ENCODE measurements at places on chromosomes 6 and 20.

DNA sequence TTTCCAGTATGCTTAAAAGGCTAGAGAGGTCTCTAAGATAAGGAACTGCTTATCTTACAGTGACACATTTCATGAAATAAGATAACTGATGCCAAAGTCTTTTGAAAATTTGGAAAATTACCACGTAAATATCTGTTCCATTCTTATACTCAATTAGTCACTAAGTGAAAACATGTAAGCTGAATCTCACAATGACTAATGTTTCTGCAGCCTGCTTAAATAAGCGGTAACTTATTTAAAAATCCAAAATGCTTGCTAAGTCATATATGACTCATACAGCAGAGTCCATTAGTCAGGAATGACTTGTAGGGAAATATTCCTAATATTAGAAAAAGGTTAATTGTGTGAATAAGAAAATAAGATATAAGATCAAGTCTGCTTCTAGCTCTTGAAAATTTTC lies 27.8 kb upstream of the LGSN start:
- DNase-seq: no peak

GRCh38 chr6:49155316-49155715 lies 307.7 kb downstream of the MMUT start:
- DNase-seq: no peak

DNA sequence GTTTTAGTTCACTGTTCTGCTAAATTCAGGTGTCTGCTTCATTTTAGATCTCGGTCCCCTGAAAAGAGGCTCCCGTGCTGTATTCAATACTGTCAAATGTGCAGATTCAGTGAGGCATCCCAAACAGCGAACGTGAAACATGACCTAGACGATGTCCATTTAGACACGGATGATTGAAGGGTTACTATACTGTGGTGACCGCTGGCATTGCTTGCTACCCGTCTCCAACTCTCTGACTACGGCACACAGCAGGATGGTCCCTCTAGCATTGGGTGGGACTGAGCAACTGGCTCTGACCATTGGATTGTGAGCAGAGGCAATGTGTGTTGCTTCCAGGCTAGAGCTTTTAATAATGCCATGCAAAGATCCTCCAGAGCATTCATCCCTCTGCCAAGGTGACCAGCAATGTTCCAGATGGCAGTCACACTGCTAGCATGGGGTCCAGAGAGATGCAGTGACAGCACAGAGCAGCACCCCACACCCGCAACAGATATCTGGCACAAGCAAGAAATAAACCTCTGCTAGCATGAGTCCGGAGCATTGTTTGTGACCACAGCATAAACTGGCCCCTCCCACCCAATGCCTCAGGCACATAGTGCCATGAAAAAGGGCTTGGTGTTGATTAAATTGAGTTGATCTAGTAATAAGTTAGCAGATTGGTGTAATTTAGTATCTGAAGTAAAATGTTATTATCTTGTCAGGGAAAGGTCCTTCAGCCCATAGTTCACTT lies 9.0 kb downstream of the METTL24 start:
- peak; percentile 72 for DNase-seq

GRCh38 chr6:87714093-87714842 lies 12.2 kb upstream of the AKIRIN2 start:
- DNase-seq: no peak

DNA sequence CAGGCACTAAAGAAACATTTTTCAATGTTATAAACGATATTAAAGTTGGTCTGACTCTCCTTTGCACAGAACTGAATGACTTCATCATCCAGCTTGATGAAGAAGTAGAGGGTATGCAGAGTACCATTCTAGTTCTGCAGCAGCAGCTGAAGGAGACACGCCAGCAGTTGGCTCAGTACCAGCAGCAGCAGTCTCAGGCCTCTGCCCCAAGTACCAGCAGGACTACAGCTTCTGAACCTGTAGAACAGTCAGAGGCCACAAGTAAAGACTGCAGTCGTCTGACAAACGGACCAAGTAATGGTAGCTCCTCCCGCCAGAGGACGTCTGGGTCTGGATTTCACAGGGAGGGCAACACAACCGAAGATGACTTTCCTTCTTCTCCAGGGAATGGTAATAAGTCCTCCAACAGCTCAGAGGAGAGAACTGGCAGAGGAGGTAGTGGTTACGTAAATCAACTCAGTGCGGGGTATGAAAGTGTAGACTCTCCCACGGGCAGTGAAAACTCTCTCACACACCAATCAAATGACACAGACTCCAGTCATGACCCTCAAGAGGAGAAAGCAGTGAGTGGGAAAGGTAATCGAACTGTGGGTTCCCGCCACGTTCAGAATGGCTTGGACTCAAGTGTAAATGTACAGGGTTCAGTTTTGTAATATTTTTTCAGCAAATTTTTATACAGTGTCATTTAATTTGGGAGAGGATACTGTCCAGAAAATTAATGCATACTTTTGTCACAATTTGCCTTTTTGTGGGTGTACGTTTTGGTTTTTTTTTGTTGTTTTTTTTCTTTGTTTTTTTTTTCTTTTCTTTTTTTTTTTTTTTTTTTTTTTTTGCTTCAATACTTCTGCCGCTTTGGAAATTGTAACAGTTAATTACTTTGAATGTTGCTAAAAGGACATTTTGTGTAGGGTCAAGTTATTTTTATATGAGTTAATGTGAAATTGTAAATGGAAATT lies 6.6 kb upstream of the ACAT2 start:
- DNase-seq: no peak

DNA sequence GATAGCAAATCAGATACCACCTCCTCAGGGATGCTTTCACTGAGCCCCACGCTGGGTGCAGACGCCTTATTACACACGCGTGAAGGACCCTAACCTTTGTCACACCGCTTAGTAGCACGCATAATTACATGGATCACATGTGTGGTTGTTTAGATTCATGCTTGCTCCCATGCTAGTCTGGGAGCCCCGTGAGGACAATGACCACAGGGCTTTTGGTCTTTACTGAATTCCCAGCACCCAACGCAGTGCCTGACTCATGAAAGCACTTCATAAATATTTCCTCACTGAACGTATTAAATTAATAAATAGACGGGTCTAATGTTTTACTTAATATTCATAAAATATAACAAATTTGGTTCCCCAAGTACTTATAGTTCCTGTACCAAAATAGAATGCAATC lies 132.5 kb downstream of the ALDH8A1 start:
- no peak for DNase-seq

- no peak for DNase-seq
Measured at GRCh38 chr6:84371681-84372080, 144.2 kb upstream of the CEP162 start.

GRCh38 chr20:51930775-51931174 lies 128.5 kb upstream of the SALL4 start:
- DNase-seq: no peak

DNA sequence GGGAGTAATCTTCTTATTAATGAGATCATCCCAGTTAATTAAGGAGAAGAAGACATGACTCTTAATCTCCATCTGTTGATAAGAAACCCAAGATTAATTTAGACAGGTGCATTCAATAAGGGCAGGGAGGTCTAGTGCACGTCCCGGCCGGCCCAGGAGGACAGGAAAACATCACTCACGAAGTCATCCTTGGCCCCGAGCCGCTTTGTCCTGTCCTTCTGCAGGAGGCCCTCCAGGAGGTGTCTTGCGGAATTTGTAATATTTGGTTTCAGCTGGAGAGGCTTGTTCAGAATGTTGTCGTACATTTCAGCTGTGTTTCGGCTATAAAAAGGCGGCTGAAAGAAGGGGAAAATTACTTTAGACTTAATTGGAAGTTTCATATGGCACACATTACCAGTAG lies 118.4 kb upstream of the SLC2A12 start:
- DNase-seq: no peak

- peak; percentile 40 for DNase-seq
Measured at GRCh38 chr20:36273414-36274180, 32.5 kb upstream of the DLGAP4 start.

GRCh38 chr6:25332655-25333071 lies 53.5 kb downstream of the CARMIL1 start:
- no peak for DNase-seq

- no peak for DNase-seq
Measured at GRCh38 chr6:39518221-39518620, 195.7 kb upstream of the KCNK16 start.

DNA sequence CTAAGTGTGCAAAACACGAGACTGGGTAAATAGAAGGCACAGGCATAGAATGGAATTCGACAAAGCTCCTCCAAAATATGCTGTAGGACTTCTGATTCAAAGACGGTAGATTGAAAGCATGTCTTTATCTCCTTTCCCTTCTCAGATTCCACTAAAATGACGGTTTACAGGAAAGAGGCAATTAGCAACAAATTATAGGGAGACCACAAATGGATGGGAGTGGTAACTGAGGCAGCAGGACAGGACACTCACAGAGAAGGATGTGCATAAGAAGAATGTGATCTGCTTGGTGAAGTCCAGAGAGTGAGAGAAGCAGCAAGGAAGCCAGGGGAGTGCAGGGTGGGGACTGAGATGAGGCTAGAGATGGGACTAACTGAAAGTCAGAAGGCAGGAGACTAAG lies 113.4 kb upstream of the MRPS10 start:
- no peak for DNase-seq

DNA sequence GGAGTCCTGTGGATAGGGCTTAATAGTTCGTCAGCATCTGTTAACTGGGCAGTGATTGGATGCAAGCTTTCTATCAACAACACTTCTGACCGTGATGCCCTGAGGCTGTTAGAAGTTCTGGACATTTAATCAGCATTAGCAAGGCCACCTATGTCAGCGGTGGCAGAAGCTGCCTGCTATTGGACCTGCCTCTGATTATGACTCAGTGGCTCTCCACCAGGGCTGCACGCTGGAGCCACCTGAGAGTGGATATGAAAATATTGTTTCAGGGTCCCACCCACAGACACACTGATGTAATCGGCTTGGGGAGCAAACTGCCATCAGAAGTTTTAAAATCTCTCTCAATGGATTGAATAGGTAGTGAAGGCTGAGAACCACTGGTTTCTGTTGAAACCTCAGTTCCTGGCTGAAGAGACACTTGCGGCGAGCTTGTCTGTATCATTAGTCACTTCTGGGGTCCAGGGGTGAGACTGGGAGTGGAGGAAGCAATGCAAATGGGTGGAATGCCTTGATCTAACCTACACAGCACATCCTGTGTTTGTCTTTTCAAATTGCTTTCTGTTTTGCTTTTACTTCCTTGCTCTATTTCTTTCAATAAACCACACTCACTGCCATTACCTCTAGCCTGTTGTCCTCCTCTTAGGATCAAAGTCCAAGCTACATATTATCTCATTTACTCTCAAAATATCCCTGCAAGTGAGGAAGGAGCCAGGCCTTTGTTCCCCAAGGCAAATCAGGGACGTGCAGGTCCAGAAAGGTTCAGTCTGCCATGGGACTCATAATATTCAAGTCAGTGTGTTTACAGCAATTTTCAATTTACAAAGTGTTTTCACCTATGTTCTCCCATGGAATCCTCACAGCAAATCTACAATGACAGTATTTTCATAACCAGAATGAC lies 4.2 kb downstream of the CLIC5 start:
- DNase-seq: peak; percentile 64

GRCh38 chr20:45087097-45087790 lies 13.7 kb downstream of the KCNS1 start:
- no peak for DNase-seq

DNA sequence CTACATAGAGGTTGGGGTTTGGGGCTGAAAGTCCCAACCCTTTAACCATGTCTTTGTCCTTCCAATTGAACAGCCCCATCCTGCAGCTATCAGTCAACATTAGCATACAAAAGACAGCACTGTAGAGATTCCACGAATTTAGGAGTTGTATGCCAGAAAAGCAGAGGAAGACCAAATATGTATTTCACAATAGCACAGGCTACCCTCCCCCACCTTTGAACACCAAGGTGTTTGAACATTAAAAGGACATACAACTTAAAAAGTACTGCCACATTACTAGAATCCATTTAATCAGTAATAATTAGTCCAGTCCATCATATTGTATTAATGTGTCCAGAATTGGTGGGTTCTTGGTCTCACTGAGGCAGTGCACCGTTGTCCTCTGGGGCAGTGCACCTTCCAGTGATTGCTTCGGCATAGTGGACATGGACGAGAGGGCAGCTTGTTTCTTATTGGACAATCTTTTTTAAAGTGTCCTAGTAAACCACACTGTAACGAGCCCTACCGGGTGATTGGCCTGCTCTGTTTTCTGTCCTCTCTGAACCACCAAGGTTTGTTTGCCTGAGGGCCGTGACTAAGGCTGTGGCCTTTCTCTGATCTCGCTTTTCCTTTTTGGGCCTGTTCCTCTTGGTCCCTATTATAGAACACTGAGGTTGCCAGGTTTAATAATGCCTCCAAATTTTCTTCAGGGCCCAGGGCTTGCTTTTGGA lies 36.4 kb downstream of the GSTA4 start:
- no peak for DNase-seq

DNA sequence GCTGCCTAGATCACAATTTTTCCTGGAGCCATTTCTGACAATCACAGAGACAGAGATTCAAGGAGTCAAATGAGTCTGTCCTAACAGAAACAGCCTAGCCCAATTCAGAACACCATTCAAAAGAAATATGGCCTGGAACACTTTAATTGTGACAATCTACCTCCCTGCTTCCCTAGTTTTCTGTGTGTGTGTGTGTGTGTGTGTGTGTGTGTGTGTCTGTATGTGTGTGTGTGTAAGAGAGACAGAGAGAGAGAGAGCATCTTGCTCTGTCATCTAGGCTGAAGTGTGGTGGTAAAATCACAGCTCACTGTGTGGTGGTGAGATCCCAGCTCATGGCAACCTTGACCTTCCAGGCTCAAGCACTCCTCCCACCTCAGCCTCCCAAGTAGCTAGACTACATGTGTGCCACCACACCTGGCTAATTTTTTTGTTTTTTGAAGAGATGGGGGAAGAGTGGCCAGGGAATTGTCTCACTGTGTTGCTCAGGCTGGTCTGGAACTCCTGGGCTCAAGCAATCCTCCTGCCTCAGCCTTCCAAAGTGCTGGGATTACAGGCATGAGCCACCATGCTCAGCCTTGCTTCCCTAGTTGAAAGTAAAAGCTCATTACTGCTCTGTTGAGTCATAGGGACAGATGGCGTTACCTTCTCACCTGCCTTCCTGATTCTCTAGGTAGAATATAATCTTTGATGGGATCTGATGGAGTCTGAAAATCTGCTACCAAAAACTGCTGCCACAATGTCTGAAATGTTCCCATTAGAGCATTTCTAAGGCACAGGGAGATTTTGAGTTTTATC lies 89.6 kb upstream of the BEND6 start:
- DNase-seq: no peak

GRCh38 chr6:30763618-30764489 lies 19.5 kb upstream of the IER3 start:
- no peak for DNase-seq

DNA sequence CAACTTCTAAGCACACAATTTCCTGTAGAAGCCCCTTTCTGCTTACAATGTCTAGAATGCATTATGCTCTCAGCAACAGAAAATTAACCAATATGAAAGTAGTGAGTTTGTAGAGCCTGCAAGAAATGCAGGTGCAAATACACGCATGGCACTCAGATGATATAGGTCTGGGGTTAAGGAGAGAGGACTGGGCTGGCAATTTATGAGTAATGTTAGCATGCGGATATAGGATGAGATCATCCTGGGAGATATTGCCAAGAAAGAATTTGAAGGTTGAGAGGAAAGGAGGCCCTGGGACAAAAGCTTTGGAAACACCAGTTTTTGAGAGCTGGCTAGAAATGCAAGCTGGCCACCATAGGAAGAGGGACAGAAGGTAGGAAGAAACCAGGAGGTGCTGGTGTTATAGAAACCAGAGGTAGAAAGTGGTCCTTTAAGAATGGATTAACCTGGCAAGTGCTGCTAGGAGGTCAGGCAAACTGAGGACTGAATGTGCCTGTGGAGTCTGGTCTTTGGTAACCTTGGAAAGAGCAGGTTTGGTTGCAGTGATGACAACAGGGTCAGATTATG lies 183.2 kb upstream of the MYLIP start:
- no peak for DNase-seq
